ENCODE measurements at places on chromosomes 2 and 18. TPM values are rescaled to one million over a fixed set of nuclear protein-coding genes. Genes with fewer than 3 reads are reported as not detected.

GRCh38 chr2:103773884-103774283 lies 1012.1 kb downstream of the TMEM182 start:
- no peak for DNase-seq

DNA sequence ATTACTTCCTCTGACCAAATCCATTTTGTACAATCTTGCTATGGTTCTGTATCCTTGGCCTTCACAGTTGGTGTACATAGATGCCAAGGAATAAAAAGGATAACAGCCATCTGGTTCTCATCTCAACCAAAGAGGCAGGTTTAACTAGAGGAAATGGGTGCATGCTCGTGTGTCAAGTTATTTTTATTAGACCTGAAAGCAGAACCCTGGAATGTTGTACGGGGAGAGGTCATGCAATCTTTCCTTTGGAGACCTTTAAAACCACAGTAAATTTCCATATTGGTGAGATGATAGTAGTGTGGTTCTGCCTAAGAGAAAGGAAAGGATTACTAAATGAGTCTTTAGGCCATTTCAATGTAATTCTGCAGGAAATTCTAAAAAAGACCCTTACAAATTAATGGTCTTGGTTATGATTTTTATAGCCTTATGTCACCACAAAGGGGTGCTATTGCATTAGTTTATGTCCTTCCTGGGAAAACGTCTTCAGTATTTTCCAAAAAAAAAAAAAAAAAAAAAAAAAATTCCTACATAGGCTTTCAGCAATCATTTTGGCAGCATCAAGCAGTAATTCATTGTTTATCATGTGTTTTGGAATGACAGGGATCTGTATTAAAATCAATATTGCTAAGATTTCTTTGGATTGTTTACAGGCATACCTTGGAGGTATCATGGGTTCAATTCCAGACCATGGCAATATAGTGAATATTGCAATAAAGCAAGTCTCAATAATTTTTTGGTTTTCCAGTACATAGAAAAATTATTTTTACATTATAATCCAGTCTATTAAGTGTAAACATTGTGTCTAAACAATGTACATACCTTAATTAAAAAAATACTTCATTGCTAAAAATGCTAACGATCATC lies 270.8 kb downstream of the NYAP2 start:
- no peak for DNase-seq

DNA sequence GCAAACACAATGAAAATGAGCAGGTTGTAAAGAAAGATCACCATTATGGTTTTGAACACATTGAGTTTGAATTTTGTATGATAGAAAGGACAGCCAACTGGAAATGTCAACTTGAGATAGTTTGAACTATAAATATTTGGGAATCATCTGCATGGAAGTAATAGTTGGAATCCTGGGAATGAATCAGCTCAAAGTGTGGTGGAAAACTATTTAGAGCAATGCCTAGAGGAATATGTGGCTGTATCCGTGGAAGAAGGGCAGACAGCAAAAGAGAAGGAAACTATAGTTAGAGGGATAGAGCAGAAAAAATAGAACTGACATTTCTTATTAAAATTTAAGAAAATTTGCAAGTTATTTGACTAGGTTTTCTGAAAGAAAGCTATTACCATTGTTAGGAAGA lies 112.5 kb upstream of the OTX1 start:
- no peak for DNase-seq

Gene ZBTB7C
- total RNA-seq, result 15.7 TPM
